ENCODE measurements at places on chromosomes 2 and 18.

GRCh38 chr18:43596105-43596712 lies 318.9 kb upstream of the SYT4 start:
- DNase-seq, result no peak

DNA sequence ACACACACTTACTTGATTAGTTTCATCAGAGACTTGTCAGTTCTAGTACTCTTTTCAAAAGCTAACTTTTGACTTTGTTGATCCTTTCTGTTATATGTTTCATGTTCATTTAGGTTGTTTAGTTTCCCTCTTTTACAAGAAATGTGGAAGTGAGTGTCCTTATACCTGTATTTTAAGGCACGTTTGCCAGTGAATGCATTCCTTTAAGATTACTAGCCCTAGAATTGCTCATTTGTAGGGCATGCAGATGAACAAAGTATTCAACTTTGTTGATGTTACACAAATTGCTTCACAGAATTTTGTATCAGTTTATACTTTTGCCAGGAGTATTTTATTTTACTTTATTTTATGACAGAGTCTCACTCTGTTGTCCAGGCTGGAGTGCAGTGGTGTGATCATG lies 6.3 kb downstream of the IL1RL2 start:
- no peak for DNase-seq

GRCh38 chr2:5077479-5078089 lies 614.6 kb upstream of the SOX11 start:
- no peak for DNase-seq

DNA sequence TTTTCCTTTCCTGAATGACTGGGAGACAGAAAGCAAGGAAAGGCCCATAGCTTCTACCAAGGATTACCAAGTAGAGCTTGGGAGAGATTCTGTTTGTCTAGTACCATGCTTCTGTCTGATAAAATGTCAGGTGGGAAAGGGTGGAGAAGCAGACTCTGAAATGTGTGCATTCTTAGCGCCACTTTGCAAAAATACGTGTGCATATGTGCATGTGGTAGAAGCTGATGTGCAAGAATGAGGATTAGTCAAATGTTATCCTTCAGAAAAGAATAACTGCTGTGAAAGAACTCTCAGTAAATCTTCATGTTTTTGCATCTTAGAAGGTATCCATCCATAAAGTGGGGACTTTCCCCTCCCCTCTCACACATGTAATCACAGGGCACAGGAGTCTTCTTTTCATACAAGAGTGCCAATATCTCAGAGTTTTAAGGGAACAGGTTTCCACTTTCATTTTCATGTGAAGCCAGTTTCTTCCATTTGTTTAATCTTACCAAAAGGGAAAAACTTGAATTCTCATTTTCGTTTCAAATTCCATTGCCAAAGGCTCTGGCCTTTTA lies 15.4 kb upstream of the DGKD start:
- no peak for DNase-seq

GRCh38 chr2:96952976-96953610 lies 33.3 kb downstream of the FAM178B start:
- DNase-seq, result no peak

DNA sequence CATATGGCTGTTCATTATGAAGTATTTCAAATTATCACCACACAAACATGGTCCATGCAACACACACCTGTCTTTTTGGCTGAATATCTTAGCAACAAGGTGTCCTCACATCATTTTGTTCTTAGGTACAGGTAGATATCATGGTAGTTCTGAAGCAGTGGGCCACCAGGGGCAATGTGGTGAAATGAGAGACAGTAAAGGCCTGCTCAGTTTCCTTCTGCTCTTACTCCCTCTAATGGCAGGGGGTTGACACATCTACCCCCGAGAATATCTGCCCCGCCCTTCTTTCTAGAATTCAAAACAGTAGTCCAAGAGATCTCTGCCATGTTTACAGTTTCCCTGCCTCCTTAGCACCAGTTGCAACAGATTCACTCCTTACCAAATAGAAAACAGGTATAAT lies 147.0 kb upstream of the KLHL14 start:
- DNase-seq, result no peak

DNA sequence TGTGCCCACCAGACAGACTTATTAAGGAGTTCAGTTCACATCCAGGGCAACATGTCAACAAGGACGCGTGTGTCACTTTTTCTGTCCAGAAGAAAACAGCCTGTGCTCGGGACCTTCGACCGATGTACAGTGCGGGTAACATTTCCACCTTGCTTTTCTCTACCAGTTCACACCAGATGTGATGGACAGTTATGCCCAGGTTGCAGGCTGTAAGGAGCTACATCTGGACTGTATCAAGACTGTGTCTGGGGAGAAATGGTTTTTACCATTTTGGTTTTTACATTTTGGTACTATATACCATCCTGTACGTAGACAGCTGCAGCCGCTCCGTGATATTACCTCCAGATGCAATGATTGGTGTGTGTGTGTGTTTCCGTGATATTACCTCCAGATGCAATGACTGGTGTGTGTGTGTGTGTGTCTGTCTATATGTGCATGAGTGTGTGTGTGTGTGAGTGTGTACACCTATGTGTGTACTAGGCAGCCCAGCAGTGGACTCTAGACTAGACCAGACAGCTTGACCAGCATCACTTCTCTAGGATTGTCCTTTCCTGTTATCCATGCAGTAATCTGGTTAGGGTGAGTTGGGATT lies 118.0 kb downstream of the COL6A3 start:
- DNase-seq, result no peak

DNA sequence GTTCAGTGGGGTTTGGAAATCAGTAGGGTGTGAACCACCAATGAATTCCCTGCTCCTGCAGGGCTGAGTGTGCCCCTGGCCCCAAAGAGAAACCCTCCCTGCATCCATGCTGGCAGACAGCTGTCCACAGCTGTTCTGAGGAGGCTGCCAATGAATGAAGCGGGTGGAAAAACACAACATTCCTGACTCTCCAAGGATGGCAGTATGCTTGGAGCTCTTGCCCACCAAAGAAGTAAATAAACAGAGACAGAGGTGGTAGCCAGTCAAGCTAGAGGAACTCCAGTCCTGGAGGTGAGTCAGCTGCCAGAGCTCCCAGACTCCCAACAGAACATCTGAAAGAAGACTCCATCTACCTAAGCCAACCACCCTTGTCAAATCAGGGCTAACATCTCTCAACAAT lies 6.2 kb downstream of the ZBTB7C start:
- DNase-seq, result no peak

GRCh38 chr2:219538504-219538951 lies 5.1 kb downstream of the CHPF start:
- no peak for DNase-seq

DNA sequence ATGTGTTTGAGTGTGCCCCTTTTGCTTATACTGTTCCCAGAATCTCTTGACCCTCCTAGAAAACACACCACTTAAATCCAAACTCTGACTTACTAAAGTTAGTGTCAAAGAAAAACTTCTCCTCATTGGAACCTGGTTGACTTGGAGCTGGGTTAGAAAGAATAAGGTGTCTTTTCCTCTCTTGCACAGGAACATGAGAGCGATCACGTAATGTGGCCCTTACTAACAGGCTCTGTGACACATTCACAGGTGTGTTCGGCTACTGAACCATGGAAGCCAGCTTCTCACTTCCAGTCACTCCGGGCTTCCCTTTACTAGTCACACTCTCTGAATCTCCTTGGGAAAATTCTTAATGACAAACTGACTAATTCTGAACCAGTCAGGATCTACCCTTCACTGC lies 5.4 kb upstream of the POU3F3 start:
- DNase-seq, result no peak

- DNase-seq, result no peak
These were observed 4.4 kb upstream of the SAG start for GRCh38 chr2:233303252-233303651.

DNA sequence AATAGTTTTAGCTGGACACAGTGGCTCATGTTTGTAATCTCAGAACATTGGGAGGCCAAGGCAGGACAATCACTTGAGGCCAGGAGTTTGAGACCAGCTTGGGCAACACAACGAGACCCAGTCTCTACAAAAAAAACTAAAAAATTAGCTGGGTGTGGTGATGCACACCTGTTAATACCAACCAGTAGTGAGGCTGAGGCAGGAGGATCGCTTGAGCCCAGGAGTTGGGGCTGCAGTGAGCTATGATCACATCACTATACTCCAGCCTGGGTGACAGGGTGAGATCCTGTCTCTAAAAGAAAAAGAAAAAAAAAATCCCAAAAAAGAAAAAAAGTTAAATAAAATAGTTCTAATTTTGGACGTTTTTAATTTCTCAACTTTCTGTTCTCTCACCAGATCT lies 68.7 kb downstream of the MAP4K3 start:
- DNase-seq, result no peak

DNA sequence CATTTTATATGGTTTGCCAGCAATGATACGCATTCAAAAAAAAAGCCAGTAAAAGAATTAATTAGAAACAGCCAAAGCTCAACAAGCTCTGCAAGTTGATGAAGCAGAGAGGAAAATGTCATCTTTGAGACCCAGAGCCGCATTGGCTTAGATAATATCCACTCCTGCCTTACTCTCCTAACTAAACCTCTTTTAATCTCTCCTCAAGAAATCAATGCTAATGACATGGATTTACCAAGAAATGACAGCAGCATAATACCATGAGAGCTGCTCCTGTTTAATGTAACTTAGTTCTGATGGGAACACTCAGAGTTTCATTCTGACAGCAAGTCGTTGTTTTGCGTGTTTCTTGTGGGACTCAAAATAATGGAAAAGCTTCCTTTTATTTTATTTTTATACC lies 1099.4 kb upstream of the PIK3C3 start:
- no peak for DNase-seq

GRCh38 chr2:237694415-237695194 lies 67.2 kb downstream of the LRRFIP1 start:
- no peak for DNase-seq

DNA sequence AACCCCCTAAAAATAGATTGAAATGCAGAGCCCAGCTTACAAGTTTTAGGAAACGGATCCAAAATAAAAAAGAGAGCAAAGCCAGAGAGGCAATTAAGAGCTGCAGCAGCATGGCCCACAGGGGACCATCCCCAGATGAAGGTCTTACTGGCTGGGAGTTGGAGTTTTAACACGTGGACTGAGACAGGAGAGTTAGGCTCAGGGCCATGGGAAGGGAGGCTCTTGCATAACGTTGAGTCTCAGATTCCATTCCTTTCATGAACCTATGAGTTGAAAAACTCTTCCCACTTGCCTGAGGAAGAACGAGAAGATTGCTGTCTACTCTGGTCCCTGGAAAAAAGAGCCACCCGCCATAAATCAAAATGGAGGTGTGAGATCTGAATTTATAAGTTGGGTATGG lies 101.8 kb upstream of the NDUFV2 start:
- DNase-seq, result no peak

DNA sequence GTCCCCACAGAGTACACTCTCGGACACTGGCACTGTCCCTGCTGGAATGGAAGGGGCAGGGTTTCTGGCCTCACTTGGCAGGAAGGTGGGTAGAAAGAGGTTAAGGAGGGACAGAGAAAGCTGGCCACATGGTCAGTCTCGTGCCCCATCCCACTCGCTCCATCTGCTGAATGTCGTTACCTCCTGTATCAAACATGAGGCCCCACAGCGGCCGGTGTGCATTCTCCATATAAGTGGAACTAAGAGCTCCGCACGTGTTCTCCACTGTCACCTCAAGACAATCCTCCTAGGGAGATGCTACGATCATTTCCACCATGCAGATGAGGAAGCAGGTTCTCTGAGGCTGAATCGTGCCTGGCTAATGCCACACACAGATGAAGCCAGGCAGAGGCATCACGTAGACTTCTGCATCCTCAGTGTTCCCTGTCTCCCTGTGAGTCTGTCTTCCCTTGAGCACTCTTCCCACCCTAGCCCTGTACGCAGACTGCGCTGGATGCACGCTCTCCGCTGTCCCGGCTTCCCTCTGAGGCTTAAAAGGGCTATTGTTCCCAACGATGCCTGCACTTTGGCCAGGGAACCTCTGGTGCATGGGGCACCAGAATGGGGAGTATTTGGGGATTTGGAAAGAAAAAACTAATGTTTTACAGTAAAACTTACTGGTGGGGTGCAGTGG lies 35.1 kb downstream of the MAL start:
- no peak for DNase-seq

DNA sequence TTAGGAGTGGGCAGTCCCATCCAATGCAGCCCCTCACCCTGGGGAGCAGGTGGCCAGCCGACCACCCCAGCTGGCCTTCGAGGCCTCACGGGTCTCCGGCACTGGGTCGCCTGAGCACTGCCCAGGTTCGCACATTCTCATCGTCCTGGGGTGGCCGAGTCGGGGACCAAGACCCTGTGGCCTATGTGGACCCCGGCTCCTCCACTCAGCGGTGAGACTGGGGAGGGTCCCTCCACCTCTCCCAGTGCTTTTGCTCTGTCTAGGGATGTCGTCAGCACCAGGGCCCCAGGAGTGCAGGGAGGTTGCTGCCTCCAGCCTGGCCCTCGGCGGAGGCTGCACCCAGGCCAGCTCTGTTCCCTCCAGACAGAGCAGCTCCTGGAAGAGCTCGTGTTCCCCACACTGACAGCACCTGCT lies 89.6 kb downstream of the TPO start:
- no peak for DNase-seq

DNA sequence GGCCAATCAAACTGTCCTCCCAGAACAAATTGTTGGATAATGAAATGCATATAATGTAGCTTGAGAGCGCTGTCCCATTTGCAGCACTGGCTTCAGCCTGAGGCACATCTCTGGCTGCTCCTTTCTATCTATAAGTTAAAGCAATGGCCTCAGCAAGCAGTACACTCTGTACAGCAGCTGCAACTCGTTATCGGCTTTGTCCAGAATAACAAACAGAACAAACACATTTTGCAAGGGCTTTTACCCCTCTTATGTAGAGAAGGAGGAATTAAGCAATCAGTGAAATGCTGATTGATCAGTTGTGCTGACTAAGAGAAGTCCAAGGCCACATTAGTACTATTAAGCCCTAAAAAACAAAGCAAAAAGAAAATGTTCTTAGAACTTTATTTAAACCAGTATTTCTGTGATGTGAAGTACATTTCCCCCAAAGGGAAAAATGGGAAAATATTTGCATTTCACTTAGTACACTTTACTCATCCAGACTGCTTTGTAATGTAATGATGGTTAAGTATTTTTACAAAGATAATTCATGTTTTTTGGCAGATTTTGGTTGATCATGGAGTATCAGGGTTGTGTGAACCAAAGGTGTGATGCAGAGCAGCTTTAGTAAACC lies 15.0 kb upstream of the CPS1 start:
- no peak for DNase-seq

GRCh38 chr2:230358305-230358704 lies 31.3 kb downstream of the SP140L start:
- no peak for DNase-seq

GRCh38 chr2:172722481-172722880 lies 13.2 kb upstream of the RAPGEF4 start:
- DNase-seq, result no peak

- no peak for DNase-seq
These were observed 27.6 kb downstream of the ST3GAL5 start for GRCh38 chr2:85861180-85861579.

- DNase-seq, result no peak
These were observed 9.8 kb downstream of the ACP1 start for GRCh38 chr2:274503-274902.

Data from T-helper 22 cell (primary cell).